ENCODE measurements at places on chromosomes 2 and 18.

GRCh38 chr2:67389788-67390187 is 7.3 kb upstream of the ETAA1 start:
- no peak for DNase-seq

GRCh38 chr2:85445316-85446295 is 27.1 kb downstream of the SH2D6 start:
- DNase-seq = no peak

- no peak for DNase-seq
Observed at GRCh38 chr2:108315444-108315934, 26.8 kb downstream of the SULT1C2 start.

DNA sequence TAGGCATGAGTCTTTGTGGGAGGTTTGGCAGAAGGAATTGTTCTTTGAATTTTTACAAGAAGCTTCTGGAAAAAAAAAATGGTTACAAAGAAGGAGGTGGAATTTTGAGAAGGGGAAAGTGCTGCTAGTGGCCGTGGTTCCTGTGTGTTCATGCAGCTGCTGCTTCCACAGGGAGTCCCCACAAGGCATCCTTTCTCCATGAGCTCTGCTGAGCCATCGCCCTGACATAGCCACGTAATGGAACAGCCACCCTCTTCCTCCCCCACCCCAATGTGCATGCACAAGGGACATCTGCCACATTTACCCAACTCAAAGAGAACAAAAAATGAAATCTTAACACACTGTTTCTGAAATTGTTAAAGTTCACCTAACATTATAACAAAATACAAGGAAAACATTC is 529.7 kb downstream of the SATB2 start:
- no peak for DNase-seq

GRCh38 chr2:71743995-71744675 is 290.8 kb downstream of the DYSF start:
- DNase-seq = no peak

DNA sequence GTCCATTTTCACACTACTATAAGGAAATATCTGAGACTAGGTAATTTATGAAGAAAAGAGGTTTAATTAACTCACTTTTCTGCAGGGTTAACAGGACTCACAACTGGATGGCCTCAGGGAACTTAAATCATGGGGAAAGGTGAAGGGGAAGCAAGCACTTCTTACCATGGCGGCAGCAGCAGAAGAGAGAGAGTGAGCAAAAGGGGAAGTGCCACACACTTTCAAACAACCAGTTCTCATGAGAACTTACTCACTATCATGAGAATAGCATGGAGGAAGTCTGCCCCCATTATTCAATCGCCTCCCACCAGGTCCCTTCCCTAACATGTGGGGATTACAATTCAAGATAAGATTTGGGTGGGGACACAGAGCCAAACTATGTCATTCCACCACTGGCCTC is 55.1 kb upstream of the NETO1 start:
- no peak for DNase-seq

GRCh38 chr2:21042708-21042957 is 1.2 kb downstream of the APOB start:
- no peak for DNase-seq

GRCh38 chr2:232014681-232015080 is 53.2 kb downstream of the DIS3L2 start:
- no peak for DNase-seq

DNA sequence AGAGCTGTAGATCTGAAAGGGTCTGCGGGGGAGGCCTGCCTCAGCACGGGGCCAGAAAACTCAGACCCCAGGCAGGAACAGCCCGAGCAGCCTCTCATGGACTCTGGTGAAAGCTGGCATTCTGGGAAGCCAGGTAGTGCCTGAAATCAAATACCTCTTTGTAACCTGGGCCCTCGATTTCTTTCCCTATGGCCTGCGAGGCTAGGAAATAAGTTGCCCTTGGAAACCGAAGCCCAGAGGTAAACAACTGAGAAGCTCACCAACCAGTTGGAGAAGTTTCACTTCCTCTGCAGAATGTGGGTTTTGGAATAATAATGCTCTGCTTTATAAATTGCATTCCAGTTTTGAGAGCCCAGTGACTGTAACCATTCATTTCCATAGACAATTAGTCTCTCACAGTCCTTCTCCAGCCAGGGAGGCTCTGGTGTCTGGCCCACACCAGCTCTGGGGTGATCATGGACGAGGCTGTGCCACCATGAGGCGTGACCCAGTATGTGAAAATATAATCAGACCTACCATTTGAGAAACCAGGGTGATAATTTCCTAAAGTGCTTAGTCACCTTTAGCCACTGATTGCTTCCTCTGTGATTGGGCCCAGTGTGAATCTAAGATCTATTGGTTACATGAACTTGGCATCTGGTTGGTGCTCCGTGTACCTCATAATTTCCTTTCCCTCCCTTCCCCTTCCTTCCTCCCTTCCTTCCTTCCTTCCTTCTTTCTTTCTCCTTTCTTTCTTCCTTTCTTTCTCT is 133.1 kb upstream of the PELI1 start:
- no peak for DNase-seq

DNA sequence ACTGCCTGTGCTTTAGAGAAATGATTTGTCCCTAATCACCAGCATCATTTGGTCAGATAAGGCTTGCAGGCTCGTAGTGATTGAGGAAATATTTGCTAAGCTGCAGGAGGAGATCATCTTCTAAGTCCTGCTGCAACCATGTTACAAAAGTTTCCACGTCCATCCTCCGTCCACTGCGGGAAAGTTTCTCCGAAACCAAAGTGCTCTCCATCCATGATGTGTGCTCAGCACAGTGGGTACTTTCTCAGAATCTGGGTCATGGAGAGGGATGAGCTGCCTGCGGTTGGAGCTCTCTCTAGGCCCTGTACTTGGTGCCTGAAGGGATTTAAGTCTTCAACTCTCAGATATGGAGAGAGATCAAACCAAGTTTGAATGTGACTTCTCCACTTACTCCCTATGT is 39.3 kb downstream of the IL1RL2 start:
- DNase-seq = no peak

- DNase-seq = no peak
Observed at GRCh38 chr18:75157851-75158250, 51.1 kb downstream of the PTGR3 start.

DNA sequence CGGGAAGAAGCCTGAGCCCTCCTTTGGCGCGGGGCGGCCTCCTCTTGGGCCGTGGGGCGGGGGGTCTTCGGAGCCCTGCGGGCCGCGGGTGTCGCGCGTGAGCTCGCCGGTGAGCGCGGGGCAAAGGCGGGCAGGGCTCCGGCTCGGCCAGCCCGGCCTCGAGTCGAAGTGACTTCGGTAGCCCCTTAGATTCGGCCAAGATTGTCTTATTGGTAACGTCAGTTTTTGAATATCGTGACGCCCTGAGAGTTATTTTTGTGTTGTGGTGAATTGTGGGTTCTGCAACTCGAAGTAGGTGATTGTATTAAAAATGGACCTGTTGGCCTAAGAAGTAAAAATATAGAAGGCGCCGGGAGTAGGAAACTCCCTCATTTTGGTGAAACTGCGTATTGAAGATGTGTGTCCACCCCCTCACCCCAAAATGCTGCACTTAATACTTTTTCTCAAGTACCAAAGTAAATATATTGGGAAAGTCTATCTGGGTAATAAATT is 669 bp downstream of the MARCHF7 start:
- no peak for DNase-seq

Data from non-pigmented ciliary epithelial cell (primary cell).